ENCODE measurements at places on chromosomes 4 and X.

DNA sequence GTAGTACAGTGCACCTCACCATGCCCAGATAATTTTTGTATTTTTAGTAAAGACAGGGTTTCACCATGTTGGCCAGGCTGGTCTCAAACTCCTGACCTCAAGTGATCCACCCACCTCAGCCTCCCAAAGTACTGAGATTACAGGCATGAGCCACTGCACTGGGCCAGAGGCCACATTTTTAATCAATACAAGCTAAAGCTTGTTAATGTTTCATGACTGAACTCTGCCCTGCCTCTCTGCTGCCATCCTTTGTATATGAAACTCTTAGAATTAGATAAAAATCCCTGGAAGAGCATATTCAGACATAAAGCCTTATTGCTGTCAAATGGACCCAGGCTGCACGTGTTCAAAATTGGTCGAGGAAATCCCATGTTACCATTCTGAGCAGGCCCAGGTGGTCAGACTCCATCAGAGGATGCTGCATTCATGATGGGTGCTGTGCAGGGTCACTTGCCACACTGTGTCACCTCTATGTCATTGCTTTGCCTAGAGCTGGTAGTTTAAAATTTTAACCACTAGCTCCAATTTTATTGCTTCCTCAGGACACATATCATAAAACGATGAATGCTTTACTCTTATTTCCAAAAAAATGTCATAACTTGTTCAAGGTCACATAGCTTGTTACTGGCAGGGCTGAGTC lies 45.2 kb downstream of the LNX1 start:
- no peak for DNase-seq

GRCh38 chrX:17476411-17476810 lies 101.4 kb downstream of the NHS start:
- DNase-seq = no peak

- no peak for DNase-seq
Observed at GRCh38 chr4:145820407-145820806, 118.2 kb downstream of the ZNF827 start.

DNA sequence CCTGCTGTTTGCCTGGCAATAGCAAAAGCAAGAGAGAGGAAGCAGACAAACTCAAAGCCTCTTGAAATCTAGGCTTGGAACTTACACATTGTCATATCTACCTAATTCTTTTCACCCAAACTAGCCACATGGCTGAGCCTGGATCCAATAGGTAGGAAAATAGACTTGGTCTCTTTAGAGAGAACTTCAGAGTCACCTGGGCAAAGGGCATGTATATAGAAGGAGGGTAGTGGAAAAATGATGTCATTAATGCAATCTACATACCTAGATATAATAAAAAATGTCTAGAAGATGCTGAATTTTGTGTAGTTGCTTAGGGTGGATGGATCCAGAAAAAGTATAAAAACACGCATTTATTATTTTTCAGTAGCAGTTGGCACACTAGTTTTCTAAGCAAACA lies 237.0 kb upstream of the GEMIN8 start:
- DNase-seq = no peak

- DNase-seq = no peak
Observed at GRCh38 chr4:160184884-160185283, 1082.0 kb downstream of the RAPGEF2 start.

- DNase-seq = no peak
Observed at GRCh38 chrX:156002507-156002906, 5.0 kb downstream of the IL9R start.

DNA sequence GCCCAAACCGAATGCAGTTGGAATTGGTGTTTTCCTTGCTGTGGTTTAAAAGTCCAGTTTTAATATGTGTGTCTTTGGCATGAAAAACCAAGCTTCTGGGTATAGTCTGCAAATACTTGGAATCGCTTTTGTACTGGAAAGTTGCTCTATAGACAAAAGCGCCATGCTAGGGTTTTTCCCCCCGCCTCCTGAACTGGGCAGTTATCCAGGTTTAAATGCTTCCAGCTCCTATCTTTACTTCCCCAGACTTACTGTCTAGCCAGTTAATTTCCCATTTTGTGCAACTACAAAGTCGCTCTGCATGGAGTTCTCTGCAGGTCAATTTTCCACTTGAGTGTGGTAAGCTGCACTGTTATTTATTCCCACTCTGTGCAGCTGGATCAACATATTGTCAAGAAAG lies 2.7 kb downstream of the RASL11B start:
- no peak for DNase-seq

DNA sequence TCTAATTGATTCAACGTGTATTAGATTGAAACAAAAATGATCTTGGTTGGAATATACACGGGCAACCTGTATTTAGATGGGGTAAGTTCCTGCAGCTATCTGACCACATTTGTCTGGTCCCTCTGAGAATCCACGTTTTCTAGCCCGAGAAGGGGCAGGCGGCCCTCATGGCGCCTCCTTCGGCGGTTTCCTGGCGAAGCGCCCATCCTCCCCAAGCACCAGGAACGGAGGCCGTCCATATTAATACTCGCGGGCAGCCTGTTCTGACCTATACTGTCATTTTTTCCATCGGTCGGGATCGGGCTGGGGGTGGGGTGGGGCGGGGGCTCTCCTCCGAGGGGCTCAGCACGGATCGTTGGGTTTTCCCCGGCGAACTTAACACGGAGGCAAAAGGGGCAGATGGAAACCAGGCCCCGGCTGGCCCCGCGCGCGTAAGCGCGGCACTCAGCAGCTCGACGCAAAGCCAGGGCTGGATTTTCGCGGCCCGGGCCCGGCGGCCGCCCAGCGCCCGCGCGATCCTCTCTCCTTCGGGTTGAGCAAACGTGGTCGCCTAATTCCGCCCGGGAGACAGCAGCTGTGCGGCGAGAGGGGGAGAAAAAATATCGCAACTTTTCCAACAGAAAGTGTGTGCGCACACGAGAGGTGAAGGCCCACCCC lies 77.2 kb upstream of the BCOR start:
- DNase-seq = no peak

DNA sequence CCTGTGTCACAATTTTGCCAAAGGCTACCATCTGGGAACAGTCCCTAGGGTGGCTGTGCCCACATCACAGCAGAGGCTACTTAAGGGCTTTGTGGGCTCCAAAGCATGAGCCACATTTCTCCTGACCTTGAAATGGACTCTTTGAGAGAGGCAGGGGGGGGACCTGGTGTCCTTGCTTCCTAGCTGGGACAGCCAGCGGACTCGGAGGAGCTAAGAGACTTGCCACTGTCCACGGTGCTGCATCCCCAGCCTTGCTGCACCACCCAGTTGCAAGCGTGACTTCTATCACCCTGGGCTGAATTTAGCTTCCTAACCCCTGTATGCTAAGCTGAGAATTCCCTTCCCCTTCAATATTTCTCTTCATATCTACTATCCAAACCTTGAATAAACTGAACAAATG lies 99.0 kb downstream of the PHKA2 start:
- no peak for DNase-seq

DNA sequence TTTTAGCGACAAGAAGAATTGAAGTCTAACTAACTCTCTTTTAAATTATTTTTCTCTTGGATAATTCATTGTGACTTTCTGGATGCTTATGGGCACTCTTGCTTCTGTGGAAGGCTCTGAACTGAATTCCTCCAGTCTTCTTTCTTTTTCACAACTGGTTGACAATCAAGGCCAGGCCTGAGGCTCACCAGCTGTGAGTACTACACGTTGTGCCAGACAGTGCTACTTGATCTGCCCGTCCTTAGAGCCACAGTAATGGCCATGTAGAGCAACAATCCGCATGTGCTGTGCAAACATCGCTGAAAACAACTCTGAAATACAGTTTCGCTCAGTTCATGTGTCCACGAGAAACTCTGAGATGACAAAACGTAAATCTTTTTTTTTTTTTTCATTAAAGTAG lies 1336.3 kb upstream of the AGA start:
- no peak for DNase-seq

DNA sequence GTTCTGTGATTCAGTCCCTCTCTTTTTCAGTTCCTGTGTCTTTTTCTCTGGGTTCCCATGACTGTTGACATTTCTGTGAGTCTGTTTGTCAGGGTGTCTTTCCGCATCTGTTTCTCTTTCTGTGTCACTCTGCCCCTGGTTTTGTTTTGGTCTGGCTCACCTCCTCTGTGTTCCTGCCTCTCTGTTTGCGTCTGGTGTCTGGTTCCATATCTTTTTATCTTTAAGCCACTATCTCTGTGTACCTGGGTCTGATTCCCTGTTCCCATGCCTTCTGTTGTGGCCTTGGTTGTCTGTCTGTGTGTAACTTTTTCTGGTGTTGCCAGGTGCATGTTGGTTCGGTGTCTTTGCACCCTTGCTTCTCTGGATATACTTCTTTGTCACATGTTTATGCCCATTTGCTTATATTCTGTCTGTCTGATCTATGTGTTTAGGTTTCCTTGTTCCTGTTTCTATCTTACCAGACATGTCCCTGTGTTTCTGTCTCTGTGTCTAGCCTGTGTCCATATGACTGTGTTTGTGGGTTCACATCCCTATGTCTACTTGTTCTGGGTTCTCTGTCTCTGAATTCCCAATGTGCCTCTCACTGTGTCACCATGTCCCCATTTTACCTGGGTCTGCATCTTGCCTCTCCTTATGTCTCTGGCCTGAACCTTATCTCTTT lies 50.2 kb downstream of the ITIH6 start:
- DNase-seq = no peak

DNA sequence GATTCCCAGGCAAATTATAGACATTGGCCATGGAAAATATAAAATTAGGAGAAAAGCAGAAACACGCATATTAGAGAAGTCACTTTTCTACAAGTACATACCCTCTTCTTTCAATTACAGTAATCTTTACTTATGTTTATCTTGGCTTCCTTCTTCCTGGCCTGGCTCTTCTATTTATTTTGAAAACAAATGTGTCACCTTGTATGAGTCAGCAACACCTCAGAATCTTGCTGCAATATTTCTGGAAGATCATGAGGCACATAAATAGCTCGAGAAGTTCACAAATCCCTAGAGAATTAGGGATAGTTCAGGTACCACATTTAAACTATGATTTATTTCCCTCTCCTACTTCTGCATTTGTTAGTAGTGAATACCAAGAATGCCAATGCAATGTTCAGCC lies 124.6 kb downstream of the ANOS1 start:
- DNase-seq = no peak

GRCh38 chrX:103446665-103447302 lies 70.4 kb downstream of the BEX3 start:
- DNase-seq = no peak

GRCh38 chr4:81486502-81486901 lies 14.8 kb upstream of the RASGEF1B start:
- no peak for DNase-seq

DNA sequence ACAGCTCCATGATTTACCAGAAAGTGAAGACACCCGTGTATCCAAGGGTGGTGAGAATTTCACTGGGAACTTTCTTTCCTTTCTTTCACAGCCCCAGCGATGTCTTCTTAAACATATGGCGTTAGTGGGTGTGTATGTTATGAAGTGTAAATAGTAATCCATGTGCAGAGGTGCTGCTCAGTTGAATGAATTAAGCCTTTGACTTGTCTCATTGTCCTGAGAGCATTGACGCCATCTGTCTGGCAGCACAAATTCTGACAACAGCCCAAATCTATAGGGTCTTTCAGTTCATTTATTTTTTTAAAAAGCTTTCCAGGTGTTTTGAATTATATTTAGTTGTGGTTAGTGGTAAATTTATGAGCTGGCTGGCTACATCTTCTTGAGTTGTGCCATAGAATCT lies 69.4 kb downstream of the CLCN5 start:
- no peak for DNase-seq

GRCh38 chr4:127686658-127687057 lies 43.5 kb upstream of the SLC25A31 start:
- no peak for DNase-seq

- DNase-seq = no peak
Observed at GRCh38 chr4:175767150-175767549, 44.9 kb downstream of the GPM6A start.

GRCh38 chr4:86092684-86093083 lies 267.2 kb downstream of the MAPK10 start:
- no peak for DNase-seq

- DNase-seq = no peak
Observed at GRCh38 chr4:85946821-85947220, 413.0 kb downstream of the MAPK10 start.

DNA sequence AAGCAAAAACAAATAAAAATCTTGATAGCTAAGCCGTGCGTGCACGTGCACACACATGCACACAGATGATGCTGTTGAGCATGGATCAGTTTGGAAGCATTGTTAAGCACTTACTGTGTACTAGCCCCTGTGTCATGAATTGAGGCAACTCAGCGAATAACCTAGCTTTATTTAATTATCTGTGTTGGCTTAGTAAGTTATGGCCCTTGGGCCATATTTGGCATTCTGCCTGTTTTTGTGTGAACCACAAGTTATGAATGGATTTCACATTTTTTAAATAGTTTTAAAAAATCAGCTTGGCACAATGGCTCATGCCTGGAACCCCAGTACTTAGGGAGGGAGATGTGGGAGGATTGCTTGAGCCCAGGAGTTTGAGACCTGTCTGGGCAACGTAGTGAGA lies 113.6 kb upstream of the CBLL2 start:
- no peak for DNase-seq

DNA sequence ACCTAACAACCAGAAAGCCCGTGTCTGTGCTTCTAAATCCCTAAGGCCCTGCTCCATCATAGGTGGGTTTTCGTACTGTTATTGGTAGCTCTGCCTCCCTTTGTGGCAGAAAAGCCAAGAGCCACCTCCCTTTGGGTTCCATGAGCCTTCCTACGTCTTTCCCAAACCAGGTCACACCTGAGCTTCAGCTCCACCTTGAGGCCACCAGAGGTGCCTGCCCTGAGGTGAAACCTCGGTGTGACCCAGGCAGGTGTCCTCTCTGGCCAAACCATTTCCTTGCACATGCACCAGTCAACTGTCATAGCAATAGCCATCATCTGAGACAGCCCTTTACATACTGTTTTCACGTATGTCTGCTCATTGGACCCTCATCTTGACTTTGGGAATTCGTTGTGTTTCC lies 188.0 kb upstream of the RBPJ start:
- no peak for DNase-seq

DNA sequence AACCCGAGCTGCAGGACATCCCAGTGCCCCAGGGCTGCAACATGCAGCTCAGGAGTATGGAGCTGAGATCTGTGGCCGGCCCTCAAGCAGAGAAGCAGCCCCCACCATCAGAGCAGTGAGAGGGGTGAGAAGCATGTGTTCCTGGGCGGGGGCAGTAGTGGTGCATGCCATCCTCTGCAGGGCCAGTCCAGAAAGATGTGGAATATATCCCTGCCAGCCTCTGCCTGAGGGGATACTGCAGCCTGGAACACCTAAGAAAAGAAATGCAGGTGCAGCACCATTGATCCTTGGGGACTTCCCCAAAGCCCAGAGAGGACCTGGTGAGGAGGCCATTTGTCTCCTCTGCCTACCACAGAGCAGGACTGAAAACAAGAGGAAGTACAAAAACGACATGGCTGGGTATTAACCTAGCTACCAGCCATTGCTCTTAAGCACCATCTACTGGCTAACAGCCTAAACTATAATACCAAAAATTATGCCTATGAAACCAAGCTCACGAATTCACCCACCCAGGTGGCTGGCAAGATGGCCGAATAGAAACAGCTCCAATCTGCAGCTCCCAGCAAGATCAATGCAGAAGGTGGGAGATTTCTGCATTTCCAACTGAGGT lies 158.8 kb downstream of the ADGRA3 start:
- no peak for DNase-seq

GRCh38 chr4:138400543-138400942 lies 158.4 kb upstream of the SLC7A11 start:
- DNase-seq = no peak

GRCh38 chrX:103877571-103877970 lies 45.5 kb upstream of the RAB9B start:
- no peak for DNase-seq

- DNase-seq = no peak
Observed at GRCh38 chr4:24643774-24644520, 59.6 kb upstream of the DHX15 start.

- DNase-seq = no peak
Observed at GRCh38 chr4:117660668-117661067, 373.6 kb upstream of the NDST3 start.

Data from stimulated activated CD4-positive, alpha-beta T cell treated with anti-CD3 and anti-CD28 coated beads, TNF-alpha, amount 100 ng/mL, for 1 hour (primary cell).